ENCODE measurements at places on chromosomes 11 and 22. TPM values are rescaled to one million over a fixed set of nuclear protein-coding genes. Genes with fewer than 3 reads are reported as not detected.

CDC45 gene
- total RNA-seq: 25.9 TPM

FUT4 gene
- total RNA-seq: 2.2 TPM

AQP11 gene
- 2.7 TPM for total RNA-seq

TRIM49 gene
- not detected for total RNA-seq

CRYBB2 gene
- not detected for total RNA-seq

OR5D16 gene
- total RNA-seq: not detected

TSSK2 gene
- total RNA-seq: not detected

SLC22A6 gene
- total RNA-seq: not detected

EHF gene
- total RNA-seq: 0.69 TPM

CARNS1 gene
- total RNA-seq: 0.29 TPM

ZP1 gene
- total RNA-seq: 0.09 TPM

CLDN5 gene
- not detected for total RNA-seq

CDC42EP1 gene
- total RNA-seq: 27.1 TPM

OR6T1 gene
- total RNA-seq: not detected

MMP8 gene
- not detected for total RNA-seq

NRIP3 gene
- 0.81 TPM for total RNA-seq

CHRNA10 gene
- total RNA-seq: 0.78 TPM

MRGPRE gene
- not detected for total RNA-seq

C11orf97 gene
- not detected for total RNA-seq

ART1 gene
- total RNA-seq: not detected

USP28 gene
- total RNA-seq: 16.4 TPM

SCO2 gene
- 9.9 TPM for total RNA-seq

CCDC116 gene
- total RNA-seq: 0.06 TPM

IGF2 gene
- 2.8 TPM for total RNA-seq

ELFN2 gene
- 10.1 TPM for total RNA-seq

POU2AF2 gene
- not detected for total RNA-seq

TMEM191C gene
- total RNA-seq: 0.98 TPM
